ENCODE measurements at places on chromosomes 3 and 15.

DNA sequence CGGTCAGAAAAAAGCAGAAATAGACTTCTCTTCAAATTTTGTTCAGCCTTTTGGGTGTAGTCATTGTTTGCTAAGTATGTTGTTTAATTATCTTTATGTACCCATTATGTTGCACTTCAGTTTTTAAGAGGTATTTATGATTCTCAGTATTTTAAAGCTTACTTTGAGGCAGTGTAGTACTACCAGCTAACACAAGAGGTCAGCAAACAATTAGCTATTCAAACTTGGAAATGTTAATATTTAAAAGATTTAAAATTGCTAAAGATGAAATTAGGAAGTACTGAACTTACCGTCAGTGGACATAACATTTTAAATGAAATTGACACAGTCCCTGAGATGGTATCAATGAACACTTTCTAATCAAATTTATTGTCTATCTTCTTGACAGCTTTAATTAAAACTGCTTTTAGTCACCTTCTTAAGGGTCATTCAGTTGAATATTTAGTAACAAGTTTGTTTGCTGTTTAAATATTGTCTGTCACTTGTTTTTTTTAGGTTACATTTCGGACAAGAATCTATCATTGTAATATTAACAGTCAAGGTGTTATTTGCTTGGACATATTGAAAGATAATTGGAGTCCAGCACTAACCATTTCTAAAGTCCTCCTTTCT is 28.1 kb downstream of the NKIRAS1 start:
- no peak for DNase-seq

GRCh38 chr3:88334187-88334868 is 184.6 kb downstream of the C3orf38 start:
- no peak for DNase-seq

DNA sequence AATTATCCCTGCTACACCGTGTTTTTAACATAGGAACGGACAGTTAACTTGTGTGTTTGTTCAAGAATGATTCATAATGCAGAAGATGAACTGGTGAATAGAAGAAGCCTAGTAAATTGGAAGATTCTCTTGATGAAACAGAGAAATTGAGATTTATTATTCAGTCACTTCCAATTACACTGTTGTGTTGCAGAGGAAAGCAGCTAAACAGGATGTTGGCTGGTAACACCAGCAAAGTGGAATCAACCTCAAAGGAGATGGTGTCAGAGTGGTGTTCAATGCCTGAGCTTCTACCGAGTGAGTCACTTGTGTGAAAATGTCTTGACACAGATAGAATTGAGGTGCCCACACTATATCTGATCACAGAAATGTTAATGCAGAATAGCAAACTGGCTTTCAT is 399.6 kb downstream of the LPP start:
- no peak for DNase-seq

DNA sequence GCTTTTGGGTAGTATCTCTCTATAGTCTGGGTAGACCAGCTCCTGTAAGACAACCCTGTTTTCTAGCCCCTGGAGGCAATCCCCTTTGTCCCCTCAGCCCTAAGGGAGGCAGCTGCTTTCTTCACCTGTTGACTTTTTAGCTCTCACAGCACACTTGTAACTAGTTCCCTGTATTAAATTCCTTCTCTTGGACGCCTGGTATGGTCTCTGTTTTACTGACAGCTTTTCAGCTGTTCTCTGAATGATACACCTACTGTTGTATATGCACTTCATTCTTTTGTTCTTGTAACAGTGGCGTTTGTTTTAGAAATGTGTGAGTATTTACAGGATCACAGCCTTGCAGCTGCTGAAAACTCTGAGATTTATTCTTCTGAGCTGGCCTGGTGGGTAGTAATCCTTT is 413.0 kb upstream of the RBMS3 start:
- no peak for DNase-seq

DNA sequence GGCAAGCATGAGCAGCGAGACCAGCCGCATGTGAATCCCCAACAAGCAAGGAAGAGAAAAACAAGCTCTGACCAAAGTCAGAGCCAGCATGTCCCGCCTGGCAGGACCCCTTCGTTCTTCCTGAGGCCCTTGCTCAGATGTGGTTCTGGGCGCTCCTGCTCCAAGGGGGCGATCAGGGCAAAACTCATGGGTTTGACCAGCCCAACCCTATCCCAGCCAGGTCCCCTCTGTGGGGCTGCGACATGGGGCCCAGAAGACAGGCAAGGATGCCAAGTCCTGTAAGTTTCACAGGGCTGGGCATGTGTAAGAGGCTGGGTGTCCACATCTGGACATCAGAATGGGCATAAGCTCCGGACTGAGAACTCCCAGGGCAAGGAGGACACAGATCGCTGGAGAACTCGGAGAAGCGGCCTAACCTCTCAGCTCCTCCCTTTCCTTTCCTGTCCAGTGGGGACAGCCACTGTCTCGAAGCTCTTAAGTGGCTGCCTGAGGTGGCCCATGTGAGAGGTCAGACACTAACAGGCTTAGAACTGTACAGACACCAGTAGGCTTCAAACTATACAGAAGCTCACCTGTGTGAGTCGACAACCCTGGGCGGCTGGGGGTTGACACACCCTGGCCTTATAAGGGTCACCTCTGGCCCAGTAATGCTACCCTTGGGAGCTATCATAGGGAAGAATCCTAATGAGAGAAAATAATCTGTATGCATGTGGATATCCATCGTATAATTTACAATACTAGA is 48.9 kb downstream of the XXYLT1 start:
- no peak for DNase-seq

GRCh38 chr15:64527263-64527984 is 67.0 kb downstream of the ZNF609 start:
- peak; percentile 56 for DNase-seq

DNA sequence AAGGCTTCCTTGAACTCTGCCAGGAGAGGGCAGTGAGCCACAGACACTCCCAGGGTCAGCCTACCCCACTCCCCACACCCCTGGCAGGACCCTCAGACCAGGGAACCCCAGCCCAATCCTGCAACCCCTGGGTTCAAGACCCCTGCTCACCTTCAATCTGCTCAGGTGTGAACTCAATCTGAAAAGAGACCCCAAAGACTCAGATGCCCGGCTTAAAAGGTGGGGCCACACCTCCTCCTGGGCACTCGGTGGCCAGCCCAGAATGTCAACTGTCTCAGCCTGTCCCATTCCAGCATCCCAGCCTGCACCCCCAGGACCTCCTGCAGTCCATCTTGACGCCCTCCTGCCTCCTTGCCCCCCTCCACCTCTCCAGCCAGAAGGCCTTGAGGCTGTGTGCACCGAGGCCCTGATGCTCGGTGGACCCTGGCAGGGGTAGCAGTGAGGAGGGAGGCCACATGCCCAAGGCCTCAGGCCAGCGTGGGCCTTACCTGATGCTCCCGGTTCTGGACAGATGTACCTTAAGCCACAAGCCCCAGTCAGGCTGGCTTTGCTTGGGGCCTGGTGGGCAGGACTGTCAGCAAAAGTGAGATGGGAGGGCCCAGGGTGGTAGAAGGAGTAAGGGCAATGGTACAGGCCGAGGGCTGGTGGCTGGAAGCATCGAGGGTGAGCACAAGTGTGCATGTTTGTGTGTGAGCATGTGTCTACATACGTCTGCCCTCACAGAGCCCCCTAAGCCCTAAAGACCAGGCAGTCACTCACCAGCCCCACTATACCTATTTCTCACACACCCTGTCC is 2.2 kb downstream of the MYL3 start:
- no peak for DNase-seq

DNA sequence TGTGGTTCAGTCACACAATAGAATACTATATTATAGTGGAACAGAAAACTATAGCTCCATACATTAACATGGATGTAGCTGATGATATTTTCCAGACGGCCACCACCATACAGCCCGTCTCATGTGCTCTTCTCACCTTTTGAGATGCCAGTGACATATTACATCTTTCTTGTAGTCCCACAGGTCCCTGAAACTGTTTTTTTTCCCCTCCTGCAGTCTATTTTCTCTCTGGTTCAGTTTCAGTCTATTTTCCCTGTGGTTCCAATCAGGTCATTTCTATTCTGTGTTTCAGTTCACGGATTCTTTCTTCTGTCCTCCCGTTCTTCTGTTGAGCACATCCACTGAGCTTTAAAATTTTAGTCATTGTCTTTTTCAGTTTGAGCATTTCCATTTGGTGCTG is 72.2 kb downstream of the PPCDC start:
- no peak for DNase-seq

DNA sequence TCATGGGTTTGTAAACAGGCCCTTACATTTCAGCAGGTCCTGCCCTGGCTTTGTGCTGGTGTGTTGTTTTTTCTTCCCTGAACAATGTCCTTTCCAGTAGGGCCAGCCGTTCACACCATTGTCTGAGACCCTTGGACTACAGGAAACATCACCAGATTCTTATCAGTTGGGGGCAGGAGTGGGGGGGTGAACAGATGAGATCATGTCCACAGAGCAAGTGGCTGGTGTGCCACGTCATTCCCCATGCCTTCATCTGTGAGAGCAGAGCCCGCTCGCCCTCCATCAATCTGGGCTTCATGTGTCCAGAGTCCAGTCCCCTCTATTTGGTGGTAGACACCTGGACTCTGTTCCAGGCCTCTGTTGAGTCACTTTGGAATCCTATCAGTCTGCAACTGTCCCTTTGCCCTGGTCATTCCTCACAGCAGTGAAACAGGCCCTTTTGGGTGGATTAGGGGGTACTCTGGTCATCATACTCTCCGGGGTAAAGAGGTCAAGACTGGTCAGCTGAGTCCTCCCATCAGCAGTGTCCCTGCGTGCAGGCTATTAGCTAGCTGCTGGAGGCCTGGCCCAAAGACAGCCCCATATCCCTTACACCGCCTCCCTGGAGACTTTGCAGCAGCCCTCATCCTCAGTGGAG is 15.0 kb downstream of the SEMA3G start:
- no peak for DNase-seq

DNA sequence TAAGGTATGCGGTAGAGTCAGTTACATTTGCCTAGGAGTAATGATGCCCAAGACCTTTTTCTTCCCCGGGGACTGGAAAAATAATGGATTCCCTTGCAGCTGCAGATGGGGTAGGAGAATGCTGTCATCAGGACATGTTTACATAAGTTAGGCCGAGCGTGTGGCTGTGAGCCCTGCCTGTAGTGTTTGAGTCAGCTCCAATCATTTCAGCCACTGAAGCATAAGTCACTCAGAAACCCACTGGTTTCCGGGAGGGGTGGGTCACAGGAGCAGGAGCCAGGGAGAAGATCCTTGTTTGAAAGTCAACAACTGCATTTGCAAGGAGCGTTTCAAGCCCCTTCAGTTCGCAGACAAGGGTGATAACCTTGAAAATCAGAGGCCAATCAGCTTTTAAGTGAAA is 562.3 kb downstream of the MCTP2 start:
- DNase-seq, result peak; percentile 62

DNA sequence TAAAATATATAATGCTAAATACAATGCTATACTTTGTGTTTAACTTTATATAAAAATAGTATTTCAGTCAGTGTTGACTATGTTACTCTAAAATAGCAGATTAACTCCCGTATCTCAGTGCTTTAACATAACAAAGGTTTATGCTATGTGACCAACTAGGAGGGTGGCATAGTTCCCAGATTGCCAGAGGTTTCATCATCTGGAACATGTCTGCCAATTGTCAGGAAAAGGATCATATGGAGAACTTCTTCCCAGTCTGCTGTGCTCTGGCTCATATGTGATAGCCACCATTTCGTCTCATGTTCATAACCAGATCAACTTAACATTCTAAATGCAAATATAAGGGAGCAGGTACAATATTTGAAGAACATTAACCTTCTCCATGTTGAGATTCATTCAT is 720.2 kb downstream of the MCTP2 start:
- no peak for DNase-seq

GRCh38 chr3:119302697-119303551 is 8.7 kb downstream of the ARHGAP31 start:
- no peak for DNase-seq

DNA sequence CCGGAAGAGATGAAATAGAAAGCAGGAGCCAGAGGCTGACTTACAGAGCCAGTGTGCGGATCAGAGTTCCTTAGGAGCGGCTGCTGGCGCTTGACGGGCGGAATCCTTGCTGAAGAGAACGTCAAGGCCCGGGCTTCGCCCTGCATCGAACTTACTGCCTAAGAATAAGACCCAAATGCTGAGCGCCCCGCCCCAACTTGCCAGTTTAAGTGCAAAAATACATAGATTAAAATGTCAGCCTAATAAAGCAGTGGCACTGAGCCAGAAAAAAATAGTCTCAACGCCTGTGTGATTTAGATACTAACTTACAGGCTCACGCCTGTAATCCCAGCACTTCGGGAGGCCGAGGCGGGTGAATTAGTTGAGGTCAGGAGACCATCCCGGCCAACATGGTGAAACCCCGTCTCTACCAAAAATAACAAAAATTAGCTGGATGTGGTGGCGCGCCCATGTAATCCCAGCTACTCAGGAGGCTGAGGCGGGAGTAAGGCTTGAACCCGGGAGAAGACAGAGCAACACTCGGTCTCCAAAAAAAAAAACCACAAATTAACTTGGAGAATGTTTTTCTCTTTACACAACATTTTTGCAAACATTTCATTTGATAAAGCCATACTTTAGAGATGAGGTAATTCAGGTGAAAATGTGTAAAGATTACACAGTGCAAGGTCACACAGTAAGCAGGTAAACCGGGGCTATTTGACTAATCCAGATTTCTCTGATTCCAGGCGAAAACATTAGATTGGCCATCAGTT is 1.2 kb upstream of the UBP1 start:
- DNase-seq, result no peak

DNA sequence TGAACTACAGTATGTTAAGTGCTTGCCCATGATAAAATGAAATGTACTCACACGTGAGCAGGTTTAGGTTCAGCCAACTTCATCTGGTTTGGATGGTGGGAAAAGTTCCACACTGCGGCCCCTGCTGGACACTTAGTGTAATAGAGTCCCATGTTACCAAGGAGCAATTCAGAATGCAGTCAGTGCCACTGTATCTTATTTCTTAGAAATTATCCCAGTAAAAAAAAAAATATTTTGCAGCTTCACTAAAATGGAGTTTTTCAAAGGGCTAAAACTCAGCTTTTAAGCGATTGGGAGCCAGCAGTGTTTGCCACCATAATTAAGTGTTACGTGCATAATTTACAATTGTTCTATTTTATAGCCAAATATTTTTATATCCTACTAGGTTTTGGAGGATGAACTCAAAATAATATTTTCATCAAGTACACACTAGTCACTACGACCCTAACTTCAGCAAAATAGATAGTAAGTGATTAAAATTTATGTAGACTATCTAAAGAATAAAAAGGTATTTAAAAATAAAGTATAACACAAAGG is 371.7 kb upstream of the GBE1 start:
- peak; percentile 24 for DNase-seq

GRCh38 chr3:184679056-184679816 is 32.6 kb downstream of the MAGEF1 start:
- DNase-seq, result no peak

DNA sequence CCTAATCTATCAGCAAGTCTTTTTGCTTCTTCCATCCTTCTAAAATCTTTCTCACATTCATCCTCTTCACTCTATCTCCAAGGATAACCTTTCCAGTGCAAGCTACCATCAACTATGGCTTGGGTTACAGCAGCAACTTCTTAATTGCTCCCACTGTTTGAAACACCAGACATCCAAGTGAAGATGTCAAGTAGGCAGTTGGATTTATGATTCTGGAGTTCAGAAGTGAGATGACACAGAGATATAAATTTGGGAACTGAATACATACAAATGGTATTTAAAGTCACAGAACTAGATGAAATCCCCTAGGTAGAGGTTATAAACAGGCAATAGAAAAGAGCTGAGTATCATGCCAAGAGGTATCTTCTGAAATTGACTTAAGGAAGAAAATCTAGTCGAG is 3.7 kb downstream of the UBR1 start:
- DNase-seq, result no peak

- DNase-seq, result no peak
Measured at GRCh38 chr3:44722103-44722401, 7.4 kb upstream of the ZNF501 start.

Data from AG04450 (cell line).